ENCODE measurements at places on chromosomes 2 and 18.

DNA sequence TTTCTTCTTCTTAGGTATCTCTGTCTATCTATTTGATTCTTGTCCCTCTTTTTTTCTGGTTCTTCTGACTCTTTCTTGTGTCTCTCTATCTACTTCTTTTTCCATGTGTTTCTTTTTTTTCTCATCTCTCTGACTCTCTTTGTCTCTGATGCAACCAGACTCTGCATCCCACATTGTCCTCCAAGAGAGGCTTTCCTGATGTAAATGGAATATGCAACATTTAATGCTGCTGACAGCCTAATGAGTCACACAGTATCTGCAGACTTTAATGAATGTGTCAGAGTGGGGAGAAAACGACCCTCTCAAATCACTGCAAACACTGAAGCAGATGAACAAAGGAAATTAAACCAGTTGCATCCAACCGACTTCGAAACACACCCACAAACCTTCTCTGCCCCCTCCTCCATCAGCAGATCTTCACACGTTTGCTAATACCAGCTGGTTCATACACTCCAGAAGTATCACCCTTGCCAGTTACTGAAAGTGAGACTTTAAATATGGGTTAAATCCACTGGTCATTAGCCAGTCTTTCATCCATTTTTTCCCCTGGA, 351.5 kb downstream of the TXNL1 start:
- DNase-seq: no peak

DNA sequence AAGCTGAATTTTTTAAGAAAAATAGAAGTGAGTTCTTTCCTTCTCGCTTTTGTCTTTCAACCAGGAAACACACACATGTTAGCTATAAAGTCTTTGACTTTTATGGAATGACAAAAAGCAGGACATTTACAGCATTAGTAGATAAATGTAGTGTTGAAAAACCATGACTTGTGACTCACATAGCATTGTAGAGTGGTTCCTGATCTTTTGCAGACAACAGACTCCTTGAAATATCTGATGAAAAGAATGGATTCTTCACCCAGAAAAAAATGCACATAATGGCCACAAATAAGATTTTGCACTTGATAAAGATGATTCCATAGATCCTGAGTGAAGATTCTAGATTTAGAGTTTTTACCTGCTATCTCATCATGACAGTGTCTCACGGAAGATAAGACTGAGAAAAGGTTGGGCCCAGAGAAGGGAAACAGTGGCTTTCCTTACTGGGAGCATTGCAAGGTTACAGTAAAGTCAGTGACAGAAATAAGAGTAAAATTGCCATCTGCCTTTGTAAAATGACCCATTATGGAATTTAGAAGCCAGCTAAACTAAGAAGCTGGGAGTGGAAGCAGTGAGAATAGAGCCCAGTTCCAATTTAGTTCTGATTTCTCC, 14.0 kb downstream of the SMARCAL1 start:
- no peak for DNase-seq

GRCh38 chr2:17470855-17471641, 47.2 kb downstream of the RAD51AP2 start:
- DNase-seq: no peak

DNA sequence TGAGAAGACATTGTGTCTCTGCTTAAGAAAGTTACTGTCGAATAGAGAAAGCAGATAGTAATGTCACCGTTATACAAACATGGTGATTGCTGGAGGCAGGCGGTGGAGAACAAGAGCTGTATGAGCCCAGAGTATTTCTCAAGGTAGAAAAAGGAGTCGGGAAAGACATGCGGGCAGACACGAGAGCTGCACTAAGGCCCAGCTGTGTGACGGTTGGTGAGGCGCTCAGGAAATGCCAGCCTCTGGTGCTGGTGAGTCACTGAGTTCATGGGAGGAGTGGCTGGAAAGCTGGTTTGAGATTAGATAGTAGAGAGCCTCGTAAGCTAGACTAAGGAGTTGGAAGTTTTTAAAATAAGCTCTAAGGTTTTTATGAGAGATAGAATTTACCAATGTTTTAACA, 390.9 kb upstream of the TRIB2 start:
- no peak for DNase-seq

- no peak for DNase-seq
These were observed 15.8 kb upstream of the IL1RL1 start for GRCh38 chr2:102295566-102295965.

GRCh38 chr18:28108814-28109213, 68.1 kb downstream of the CDH2 start:
- DNase-seq: no peak

DNA sequence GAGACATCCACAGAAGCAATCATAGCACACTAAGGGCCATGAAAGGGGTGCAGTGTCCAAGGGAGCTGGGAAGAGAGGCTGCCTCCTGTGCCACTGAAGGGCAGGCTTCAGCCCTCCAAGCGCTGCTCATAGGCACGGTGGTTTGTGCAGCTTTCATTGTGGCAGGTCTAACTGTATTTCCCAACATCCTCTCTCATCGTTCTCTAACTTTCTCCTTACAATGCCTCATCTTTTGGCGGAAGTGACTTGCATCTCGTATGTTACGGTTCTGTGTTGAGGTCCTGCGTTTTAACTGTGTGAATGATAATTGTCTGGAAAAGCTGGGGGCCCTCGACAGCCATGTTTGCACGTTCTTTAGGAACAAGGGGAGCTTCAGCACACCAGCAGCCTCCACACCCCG, 213.9 kb downstream of the GBX2 start:
- no peak for DNase-seq

GRCh38 chr2:41774011-41774605, 273.7 kb upstream of the PKDCC start:
- DNase-seq: no peak

- DNase-seq: no peak
These were observed 244.7 kb downstream of the NDUFA10 start for GRCh38 chr2:239780236-239780994.

- no peak for DNase-seq
These were observed 142.6 kb downstream of the RAPGEF4 start for GRCh38 chr2:172878260-172878659.

DNA sequence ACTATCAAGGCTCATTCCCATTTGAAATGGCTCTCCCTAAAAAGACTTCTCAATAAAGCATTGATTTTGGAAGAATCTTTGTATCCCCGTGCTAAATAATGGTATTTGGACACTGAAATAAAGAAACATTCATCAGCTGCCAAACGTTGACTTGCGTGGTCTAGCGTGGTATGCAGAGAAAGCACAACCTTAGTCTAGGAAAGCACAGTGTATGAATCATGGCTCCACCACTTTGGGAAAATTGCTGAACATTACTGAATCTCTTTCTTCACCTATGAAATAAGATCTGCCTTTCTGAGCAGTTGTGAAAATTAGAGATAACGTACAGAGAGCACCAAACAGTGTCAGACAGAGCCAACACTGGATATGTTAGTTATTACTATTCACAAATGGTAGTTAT, 353.9 kb downstream of the SS18 start:
- DNase-seq: no peak

Measured in CD4-positive, alpha-beta T cell treated with Interferon gamma for 1 hour (primary cell).